ENCODE measurements at places on chromosomes 4 and X.

GRCh38 chrX:6738518-6739470 lies 203.9 kb upstream of the VCX3A start:
- no peak for DNase-seq

DNA sequence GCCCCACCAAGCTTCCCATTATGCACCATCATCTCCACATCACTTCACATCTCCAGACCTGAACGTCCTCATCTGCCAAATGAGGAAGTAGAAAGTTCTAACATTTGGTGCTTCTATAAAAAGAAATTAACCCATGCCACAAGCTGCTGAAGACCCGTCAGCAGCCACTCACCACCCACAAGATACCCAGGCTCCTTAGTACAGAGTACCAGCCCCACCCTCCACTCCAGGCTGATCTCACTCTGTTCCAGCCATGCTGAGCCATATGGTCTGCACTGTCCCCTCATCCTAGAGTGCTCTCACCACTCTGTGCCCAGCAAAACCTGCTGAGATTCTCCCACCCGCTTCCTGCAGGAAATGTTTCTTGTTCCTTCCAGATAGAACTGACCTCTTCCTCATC lies 240.8 kb upstream of the PPARGC1A start:
- no peak for DNase-seq

DNA sequence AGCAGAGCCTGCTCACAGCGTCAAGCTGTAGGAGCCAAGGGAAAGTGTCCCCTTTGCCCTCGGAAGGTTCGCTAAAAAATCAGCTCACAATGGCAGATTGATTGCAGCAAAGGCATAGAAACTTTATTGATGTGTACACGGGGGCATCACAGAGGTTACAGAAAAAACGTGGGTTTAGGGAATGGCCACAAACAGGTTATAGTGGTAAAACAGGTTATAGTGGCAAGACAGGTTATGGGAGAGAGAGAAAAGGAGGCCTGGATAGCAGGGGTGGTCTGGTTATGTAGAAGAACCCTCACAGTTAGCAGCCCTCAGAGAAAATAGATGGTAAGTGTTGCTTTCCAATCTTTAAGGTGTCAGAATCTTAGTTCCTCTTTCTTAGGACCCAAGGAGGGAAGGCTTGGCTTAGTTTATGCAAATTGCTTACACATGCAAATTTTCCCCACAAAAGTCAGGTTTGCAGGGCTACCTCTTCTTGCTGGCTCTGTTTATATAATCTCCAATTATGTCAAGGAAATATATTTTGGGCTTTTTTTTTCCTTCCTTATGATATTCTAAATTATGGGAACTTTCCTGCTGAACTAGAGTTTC lies 113.7 kb downstream of the BMP15 start:
- DNase-seq = no peak

- no peak for DNase-seq
Observed at GRCh38 chr4:26863512-26863911, 2.9 kb downstream of the STIM2 start.

DNA sequence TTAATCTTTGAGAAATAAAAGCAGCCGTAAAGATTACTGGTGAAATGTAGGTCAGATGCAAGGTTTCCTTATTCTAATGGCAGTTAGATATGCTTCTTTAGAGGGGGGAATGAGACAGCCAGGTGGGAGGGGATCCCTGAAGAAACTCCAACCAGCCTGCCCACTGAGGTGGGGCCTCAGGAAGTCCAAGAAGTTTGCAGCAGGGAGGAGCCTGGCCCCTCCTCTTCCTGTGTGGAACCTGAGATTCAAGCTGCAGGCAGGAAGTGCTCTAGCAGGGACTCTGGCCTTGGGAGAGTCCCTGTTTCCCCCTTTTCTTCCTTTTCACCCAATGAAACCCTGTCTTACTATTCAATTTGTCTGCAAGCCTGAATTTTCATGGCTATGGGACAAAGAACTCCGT lies 101.4 kb upstream of the SLITRK2 start:
- no peak for DNase-seq

DNA sequence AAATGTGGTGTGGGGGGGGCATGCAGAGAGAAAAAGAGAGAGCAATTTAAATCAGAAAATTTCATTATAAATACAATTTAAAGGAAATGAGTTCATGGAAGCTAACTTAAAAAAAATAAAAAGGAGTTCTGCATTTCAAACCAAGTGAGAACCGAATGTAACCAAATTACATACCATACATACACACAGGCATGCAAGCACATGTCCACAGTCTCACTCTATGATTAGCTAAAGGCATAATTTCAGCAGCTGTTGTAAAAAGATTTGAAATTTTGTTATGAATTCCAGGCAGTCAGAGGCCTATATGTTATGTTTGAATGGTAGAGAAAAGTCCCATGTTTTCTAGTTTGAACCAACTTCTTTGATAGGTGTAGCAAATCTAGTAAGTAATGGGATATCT lies 611.6 kb upstream of the ADGRL3 start:
- DNase-seq = no peak
